NCI-H1105 treated with DMSO at 0.1 percent for 48 hours (cell line): ENCODE measurements at places on chromosomes 12 and 14.

- peak; percentile 79 for DNase-seq
These were observed 824 bp downstream of the CCDC177 start for GRCh38 chr14:69573831-69574262.

- no peak for DNase-seq
These were observed 305.3 kb downstream of the SLC6A15 start for GRCh38 chr12:84607170-84607819.

DNA sequence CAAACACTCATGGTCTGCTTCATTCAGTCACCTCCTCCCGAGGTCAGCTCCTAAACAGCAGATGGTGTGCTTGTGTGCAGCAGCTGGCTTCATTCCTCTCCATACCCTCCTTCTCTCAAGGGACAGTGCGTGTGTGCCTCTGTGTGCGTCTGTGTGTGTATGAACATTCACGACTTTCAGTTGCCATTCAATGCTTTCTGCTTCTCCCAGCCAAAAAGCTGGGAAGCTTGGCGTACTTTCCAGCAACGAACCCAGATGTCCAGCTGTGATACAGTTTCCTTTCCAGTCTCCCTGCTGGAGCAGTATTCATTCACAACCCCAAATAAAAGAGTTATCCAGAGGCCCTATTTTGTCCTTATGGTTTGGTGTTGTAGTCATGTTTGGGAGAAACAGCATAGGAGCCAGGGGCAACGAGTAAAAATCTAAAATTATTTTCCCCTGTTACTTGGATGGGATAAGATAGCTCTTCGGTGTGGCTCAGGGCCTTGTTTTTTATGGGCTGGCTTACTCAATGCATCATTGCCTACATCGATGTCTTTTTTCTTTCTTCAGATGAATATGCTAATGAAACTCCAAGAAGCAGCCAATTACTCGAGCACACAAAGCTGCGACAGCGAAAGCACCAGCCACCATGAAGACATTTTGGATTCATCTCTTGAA, 379.3 kb downstream of the NAV3 start:
- DNase-seq = no peak

- no peak for DNase-seq
These were observed 3.1 kb upstream of the CDCA4 start for GRCh38 chr14:105023791-105024480.

GRCh38 chr12:92261692-92262091, 116.0 kb upstream of the BTG1 start:
- no peak for DNase-seq

GRCh38 chr14:61877768-61878167, 115.5 kb downstream of the SNAPC1 start:
- no peak for DNase-seq

- no peak for DNase-seq
These were observed 454.7 kb downstream of the NPAS3 start for GRCh38 chr14:33393231-33393894.

DNA sequence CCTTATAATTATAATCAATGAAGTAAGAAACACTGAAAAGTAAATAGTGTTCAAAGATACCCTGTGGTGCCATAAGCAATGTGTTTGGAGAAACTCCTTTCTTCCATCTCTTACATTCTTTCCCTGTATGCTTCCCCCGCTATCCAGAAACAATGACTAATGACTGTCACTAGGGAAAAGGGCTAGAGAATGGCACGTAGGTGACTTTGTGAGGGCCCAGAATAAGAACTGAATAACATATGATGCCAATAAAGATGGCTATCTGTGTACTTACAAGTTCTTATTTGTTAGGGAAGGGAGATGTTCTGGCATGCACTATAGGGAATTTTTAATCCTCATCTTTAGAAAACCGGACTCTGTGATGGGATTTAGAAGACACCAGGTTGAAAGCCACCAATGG, 4.7 kb upstream of the KRT7 start:
- DNase-seq = no peak

GRCh38 chr12:23221066-23221465, 596.1 kb downstream of the ETNK1 start:
- no peak for DNase-seq

- no peak for DNase-seq
These were observed 42.4 kb downstream of the ITPR2 start for GRCh38 chr12:26790645-26790994.

DNA sequence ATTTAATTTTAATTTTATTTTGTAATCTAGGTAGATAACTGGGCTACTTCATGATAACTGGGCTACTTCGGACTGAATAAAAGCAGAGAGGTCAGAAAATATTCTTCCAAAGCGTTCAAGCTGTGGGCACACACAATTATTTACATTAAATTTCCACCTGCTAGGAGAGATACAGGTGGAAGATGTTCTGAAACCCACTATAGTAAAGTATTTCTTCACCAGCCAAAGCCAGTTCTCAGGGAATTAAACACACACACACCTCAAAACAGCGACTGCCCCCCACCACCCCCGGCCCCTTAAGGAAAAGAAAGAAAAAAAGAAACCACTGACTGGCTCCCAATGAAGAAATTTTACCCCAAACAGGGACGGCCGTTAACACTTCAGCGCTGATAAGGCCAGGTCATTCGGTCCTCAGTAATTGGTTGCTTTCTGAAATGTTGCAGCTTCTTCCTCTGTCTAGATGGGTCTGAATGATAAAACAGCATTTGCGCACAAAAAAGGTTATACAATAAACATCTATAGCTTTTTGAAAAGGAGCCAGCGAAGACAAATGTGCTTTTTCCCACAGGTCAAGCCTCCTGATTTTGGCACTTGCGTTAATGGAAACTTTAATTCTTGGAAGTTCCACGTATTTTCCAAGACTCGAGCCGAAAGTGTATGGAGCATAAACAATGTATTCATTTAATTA, 771 bp upstream of the KCNJ8 start:
- DNase-seq = peak; percentile 11

DNA sequence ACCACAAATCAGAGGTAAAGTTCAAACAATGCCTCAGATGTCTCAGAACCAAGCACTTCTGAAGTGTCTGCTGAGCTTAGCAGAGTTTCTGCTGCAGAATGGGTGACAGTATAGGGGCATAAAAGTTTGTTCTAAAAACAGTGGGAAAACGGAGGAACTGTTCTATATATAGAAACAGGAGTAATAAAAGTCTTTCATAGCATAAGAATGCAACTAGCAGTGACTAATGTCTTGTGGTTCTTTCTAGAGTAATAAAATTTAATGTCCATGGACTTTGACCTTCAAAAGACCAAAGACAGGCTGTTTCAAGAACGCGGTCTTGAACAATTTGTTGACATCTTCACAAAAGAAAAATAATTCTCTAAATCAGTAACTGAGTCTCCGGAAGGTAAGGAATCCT, 107.5 kb upstream of the FAR2 start:
- no peak for DNase-seq

DNA sequence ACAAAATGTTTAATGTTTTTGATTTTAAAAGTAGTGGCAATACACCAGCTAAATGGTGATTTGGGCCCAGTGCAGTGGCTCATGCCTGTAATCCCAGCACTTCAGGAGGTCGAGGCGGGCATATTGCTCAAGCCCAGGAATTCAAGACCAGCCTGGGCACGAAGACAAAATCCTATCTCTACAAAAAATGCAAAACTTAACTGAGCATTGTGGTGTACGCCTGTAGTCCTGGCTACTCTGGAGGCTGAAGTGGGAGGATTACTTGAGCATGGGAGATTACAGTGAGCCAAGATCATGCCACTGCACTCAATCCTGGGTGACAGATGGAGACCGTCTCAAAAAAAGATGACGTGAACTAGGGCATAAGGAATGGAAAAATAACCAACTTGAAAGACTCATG, 4.7 kb downstream of the RPL36AL start:
- DNase-seq = no peak
